ENCODE measurements at places on chromosomes 7 and 10.

GRCh38 chr7:93029056-93029455 lies 88.7 kb downstream of the SAMD9 start:
- no peak for DNase-seq

DNA sequence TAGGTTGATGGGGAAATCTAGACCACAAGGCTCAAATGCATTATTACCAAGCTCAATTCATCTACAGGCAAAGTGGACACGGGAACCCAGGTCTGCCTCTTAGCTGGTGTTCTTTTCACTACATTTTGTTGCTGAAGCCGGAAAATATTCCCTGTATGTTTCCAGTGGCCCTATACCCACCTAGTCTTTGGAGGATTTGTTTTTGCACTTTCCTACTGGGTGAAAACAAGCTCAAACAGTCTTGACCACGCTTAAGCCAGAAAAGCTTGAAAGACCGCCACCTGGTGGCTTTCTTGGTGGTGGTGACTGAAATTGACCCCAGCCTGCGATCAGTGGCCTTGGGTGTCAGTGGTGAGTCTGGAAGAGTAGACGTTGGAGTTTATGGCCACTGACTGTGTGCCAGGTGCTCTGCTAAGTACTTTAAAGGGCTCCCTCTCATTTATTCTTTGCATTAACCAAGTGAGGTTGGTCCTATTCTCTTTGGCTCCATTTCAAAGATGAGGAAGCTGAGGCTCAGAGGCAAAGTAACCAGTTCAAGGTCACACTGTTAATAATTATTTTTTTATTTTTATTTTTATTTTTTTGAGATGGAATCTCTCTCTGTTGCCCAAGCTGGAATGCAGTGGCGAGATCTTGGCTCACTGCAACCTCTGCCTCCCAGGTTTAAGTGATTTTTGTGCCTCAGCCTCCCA lies 11.1 kb upstream of the CRTAC1 start:
- peak; percentile 14 for DNase-seq

GRCh38 chr7:152862856-152863255 lies 103.3 kb downstream of the ACTR3B start:
- DNase-seq = no peak

GRCh38 chr7:2710901-2711551 lies 23.0 kb downstream of the AMZ1 start:
- DNase-seq = no peak

GRCh38 chr10:64275774-64276173 lies 754.6 kb downstream of the REEP3 start:
- DNase-seq = no peak

GRCh38 chr7:81459485-81459884 lies 310.4 kb downstream of the HGF start:
- DNase-seq = no peak

DNA sequence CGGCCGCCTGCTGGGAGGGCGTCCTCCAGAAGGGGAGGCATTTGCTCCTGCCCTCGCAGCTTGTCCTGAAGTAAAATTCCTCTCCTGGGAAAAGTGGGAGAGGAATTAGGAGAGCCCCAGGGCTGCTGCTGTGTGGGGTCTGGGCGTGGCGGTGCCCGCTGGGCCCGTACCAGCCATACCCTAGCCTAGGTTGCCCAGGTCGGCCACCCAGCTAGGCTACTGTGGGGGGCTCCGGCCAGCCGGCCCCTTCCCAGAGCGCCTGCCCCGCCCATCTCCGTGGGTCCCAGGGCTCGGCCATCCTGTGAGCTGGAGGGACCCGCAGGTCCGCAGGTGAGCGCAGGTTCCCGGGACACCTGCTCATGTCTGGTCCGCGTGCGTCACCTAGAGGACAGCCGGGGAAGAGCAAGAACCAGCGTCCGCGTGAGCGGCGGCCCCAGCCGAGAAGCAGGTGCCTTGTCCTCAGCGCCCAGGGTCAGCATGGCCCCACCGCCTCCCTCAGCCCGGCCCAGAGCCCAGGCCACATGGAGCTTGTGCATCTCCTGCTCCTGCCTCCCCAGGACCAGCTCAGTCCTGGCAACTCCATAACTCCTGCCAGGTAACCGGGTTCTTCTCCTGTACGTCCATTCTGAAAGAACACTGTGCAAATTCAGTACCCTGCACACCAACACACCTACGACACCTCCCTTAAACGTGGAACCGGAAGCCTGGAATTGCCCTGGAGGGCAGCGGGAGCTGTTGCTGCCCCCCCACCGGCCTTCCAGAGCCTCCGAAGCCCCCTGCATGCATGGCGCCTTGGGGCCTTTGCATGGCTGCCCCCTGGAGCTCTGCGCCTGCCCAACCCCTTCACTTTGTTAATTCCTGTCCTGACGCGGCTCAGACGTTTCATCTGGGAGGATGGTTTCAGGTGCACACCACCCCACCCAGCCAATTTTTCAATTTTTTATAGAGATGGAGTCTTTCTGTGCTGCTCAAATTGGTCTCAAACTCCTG lies 22.8 kb upstream of the FOXL3 start:
- DNase-seq = no peak

DNA sequence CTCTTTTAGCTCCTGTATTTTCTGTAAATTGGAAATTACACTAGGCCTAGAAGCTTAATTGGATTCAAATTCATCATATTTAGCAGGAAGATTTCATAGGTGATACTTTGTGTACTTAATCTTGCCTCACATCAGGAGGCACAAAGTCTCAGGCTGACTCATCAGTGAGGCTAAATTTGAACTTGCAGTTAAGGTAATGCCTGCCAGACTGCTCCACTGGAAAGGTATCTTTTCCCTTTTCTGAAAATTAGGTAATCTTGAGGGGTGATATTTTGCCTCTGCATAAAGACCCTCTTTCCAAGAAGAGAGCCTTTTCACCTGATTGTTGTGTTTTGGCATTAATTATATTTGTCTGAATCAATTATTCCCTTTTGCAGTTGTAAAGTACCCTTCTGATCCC lies 14.6 kb downstream of the PPIA start:
- DNase-seq = no peak

DNA sequence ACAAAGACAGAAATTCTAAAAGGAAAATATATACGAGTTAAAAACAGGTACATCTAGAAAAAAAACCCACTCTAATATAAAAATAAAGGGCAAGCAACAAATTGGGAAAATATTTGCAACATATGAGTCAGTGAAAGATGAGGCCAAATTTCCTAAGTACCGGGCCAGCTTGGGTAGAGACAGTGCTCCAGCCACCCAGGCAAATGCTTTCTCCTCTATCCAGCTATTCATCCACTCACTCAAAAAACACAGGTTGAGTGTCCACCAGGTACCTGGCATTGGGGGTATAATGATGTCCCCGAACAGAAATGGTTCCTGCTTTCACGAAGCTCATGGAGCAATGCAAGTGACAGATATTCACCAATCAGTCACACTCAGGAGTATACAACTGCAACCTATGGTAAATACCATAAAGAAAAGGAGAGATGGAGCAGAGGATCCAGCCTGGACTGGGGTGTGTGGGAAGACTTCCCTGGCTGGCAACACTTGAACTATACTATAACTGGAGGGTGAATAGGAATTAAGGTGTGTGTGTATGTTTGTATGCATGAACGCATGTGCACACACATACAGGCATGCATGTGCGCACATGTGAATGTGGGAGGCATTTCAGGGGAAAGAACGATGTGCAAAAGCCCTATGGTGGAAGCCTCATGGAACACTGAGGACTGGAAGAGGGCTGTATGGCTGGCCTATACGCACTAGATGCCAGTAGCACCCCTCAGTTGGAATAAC lies 2.3 kb downstream of the ARHGAP22 start:
- no peak for DNase-seq

DNA sequence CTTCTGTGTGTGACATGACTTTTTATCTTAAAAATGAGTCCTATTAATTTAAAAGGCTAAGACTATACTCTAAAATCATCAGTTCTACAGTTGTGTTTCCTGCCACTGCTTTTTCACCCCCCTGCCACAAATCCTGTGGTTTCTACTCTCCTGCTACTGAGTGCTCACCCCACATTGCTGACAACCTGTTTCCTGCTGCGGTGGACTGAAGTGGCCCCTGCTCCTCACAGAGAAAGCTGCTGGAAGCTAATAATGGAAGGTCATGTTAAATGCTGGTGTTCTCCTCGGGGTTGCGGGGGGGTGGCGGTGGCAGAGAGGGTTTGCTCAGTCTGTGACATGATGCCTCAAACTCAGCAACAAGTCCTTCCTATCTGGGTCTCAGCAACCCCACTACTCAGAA lies 113.2 kb upstream of the INHBA start:
- DNase-seq = no peak

- DNase-seq = no peak
These were observed 14.1 kb upstream of the CEP41 start for GRCh38 chr7:130454959-130455358.

GRCh38 chr7:152699079-152699478 lies 23.1 kb upstream of the XRCC2 start:
- DNase-seq = no peak

GRCh38 chr10:25068152-25069058 lies 52.0 kb downstream of the THNSL1 start:
- DNase-seq = no peak

GRCh38 chr7:103833401-103833800 lies 156.1 kb downstream of the RELN start:
- no peak for DNase-seq

DNA sequence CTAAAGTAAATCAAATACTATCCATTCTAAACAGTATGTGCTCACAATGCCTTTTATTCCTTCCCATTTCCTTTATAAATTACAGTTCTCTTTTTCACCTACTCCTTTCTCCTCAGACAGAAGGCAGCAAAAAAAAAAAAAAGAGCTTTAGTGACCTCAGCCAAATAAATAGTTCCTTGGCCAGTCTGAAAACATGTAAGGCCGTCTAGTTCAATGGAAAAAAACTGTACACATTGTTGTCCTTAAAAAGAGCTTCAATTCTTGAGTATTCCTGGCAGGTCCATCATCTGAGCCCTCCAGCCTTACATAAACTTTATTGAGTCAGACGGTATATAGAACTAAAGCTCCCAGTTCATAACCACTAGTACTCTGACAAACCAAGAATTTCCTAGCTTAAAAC lies 185.4 kb downstream of the CACNA2D1 start:
- DNase-seq = no peak

- DNase-seq = no peak
These were observed 4.7 kb downstream of the POT1 start for GRCh38 chr7:124924906-124925305.

DNA sequence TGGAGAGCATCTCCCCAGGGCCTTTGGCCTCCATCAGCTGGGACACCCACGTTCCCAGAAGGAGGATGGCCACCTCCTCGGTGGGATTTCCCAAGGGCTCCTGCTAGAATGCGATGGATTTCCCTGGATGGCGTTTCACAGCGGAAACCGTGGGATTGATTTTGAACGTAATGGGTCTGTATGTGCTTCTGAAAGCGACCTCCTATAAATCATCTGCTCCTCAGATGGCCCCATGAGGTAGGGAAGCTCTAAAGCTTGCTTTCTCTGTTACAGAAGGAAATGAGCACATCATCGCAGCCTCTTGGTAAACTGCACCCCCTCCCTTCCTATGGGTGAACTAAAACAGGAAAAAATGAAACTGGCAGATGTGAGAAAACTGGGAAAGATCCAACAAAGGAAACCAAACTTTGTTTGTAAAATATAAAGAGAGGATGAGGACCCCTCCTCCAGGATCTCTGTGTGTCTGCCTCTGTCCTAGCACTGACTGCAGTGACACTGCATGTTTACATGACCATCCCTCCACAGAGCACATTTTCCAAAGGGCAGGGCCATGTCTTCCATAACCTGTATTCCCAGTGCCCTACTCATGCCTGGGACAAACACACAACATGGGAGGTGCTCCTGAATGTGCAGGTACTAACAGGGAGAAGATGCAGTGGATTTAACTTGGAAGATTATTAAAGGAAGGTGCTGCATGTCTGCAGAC lies 57.6 kb downstream of the LYZL1 start:
- no peak for DNase-seq

- DNase-seq = no peak
These were observed 65.0 kb upstream of the TRIM8 start for GRCh38 chr10:102579328-102579727.

- DNase-seq = no peak
These were observed 78.0 kb downstream of the MKI67 start for GRCh38 chr10:128047991-128048818.

Data from stimulated activated CD8-positive, alpha-beta memory T cell treated with anti-CD3 and anti-CD28 coated beads, Interleukin-15, amount 100 ng/mL, for 48 hours (primary cell).